ENCODE measurements at places on chromosomes 16 and 17.

DNA sequence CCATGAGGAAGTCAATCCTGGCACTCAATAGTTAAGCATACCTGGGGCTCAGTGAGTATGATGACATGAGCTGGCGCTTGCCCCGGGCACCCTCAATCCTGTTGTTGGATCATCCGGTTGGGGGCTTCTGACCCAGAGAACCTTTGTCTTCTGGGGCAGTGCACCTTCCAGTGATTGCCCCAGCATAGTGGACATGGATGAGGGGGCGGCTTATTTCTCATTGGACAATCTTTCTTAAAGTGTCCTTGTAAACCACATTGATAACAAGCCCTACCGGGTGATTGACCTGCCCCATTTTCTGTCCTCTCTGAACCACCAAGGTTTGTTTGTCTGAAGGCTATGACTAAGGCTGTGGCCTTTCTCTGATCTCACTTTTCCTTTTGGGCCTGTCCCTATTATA is 18.2 kb downstream of the IGSF6 start:
- no peak for DNase-seq

- DNase-seq: no peak
Measured at GRCh38 chr17:76207275-76208059, 32.8 kb downstream of the RNF157 start.

DNA sequence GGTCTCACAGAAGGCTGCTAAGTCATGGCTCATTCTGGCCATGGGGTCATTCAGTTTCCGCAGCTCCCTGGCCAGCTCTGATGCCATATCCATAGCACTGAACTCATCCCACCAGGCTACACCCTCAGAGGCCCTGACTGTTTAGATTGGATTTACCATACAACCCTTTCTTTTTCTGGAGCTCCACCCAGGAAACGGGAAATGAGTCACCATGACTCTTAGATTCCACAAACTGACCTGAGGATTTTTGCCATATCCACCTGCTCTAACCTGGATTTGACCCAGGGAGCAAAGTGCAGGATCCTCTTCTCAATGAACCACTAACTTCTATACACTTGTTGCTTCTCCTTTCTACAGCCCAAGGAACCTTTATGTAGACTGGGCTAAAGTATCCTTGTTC is 20.3 kb upstream of the CALB2 start:
- DNase-seq: no peak

DNA sequence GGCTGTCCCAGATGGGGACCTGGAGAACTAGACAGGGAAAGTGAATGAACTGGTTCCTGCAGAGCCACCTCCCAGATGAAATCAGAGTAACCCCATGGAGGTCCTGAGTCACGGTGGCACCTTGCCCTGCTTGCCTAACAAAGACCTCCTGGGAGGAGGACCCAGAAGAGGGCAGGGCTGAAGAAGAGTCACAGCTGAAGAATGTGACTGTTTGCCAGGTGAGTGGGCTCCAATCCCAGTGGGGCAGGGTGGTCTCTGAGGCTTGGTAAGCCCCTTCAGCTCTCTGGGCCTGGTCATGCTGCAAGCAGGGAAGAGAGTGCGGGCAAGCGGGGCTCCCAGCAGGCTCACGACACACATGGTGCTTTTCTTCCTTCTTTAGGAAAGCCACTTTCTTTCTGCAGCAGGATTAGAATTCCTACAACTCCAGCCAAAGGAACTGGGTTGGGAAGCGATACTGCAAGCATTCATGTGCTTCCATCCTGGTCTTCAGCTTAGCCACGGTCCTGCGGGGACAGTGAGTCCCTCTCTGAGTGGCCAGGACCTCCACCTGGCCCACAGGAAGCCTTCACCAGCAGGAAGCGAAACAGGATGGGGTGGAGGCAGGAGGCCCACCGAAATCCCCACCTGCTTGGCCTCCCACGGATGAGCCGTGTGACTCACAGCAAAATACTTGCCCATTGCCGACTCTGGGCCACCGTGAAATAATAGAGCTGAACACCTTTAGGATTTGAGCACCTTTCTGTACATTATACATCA is 4.3 kb downstream of the C16orf74 start:
- no peak for DNase-seq

- DNase-seq: no peak
Measured at GRCh38 chr16:26643519-26643918, 423.2 kb upstream of the C16orf82 start.

- DNase-seq: peak; percentile 65
Measured at GRCh38 chr17:14201021-14201987, 35.4 kb downstream of the CDRT15 start.

GRCh38 chr16:27759967-27760788 is 210.2 kb downstream of the KATNIP start:
- no peak for DNase-seq

GRCh38 chr16:1475552-1476114 is 805 bp upstream of the CLCN7 start:
- no peak for DNase-seq

- no peak for DNase-seq
Measured at GRCh38 chr17:37672548-37673078, 29.4 kb upstream of the DDX52 start.

GRCh38 chr16:31088459-31089183 is at the start of gene PRSS53:
Gene PRSS53 (minus strand): TSS chr16:31088943. CDS start chr16:31088809, 134 bp downstream.
- no peak for DNase-seq

Data from stimulated activated CD4-positive, alpha-beta T cell treated with anti-CD3 and anti-CD28 coated beads, Interleukin-1b, Interleukin-23, amount 100 ng/mL, for 48 hours (primary cell).